ENCODE measurements at places on chromosomes 13 and 19.

GRCh38 chr19:37227996-37228395 lies 10.0 kb downstream of the ZNF383 start:
- peak; percentile 37 for DNase-seq

DNA sequence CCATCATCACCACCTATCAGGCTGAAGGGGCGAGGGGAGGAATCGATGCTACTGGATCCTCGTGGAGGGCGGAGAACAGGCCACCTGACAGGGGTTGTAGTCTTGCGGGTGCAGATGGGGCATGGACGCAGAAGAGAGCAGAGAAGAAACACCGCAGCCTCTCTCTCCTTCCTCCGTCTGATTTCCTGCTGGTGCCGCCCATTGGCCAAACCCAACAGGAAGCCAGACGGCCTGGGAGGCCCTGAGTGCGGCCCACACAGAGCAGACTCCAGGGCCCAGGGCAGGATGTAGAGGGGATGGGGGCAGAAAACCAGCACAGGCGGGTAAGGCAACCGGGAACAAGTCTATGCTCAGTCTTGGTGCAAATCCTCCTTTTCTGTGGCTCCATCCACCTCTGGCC lies 15.4 kb downstream of the CEBPA start:
- DNase-seq: no peak

DNA sequence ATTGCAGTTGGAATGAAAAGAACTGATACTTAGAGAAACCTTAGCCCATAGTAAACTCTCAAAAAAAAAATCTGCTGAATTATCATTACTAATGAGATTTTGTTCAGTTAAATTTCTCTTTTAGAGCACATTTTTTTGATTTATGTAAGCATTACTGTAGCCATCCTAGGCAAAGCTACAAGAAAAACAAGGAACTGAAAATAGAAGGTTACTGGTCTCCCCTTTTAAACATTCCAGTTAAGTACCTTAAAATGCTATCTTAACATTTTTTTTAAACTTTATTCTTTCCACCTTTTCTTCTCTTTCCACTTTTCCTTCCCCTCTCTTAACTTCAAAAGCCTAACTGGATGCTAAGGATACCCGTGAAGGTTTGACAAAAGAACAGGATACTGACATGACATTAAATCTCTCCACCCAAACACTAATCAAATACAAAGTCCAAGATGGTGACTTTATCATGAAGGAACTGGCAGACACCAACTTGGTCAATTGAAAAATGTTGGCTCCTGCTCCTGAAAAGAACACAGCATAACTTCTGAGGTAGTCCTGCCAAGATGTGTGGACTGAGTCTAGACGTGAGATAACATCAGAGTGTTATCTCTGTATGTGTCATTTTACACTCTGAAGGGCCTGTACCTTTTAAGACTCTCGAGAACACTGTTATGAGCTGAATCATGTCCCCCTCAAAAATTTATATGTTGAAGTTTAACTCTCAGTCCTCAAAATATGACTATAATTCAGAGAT lies 29.5 kb upstream of the SACS start:
- DNase-seq: no peak

DNA sequence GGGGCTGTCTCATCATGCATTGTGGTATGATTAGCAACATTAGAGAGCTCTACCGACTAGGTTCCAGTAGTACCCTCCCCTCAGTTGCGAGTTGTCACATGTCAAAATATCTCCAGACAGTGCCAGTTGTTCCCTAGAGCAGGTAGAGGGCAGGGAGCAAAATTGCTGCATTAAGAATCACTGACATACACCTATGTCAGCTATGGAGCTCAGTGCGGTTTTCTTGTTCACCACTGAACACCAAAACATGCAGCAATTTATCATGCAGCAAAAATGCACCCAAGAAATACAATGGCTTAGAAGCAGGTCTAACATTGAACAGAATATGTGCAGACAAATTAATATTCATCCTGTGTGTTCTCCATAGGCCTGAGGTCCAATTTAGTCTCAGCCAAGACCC lies 186.9 kb upstream of the STARD13 start:
- no peak for DNase-seq

DNA sequence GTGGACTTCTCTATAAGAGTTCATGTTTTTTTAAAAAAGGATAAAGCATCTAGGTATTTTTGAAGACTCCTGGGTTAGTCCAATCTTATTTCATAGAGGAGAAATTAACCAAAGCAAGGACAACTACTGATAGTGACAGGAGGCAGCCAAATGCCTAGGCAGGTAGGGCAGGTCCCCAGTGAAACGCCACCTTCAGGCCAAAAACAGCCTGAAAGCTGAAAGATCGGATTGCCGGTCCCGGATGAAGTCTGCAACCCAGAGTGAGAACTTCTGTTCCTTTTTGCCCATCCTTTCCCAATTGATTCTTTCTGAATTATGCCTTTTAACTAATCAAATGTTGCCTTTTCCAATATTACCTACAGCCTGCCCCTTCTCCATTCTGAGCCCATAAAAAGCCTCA lies 6.1 kb upstream of the GGACT start:
- no peak for DNase-seq

GRCh38 chr13:113090806-113091205 lies 14.8 kb upstream of the F7 start:
- DNase-seq: no peak
